Astrocyte (in vitro differentiated cells and primary cell): ENCODE measurements at places on chromosomes 5 and 9. TPM values are rescaled to one million over a fixed set of nuclear protein-coding genes. Genes with fewer than 3 reads are reported as not detected.
A peak's percentile ranks its signal among the peaks of the same experiment; 100 is the strongest.

- peak; percentile 74 for DNase-seq
Measured at GRCh38 chr9:122053567-122054350, 39.3 kb downstream of the TTLL11 start.

- DNase-seq = no peak
Measured at GRCh38 chr5:108255468-108255867, 126.4 kb downstream of the FBXL17 start.

DNA sequence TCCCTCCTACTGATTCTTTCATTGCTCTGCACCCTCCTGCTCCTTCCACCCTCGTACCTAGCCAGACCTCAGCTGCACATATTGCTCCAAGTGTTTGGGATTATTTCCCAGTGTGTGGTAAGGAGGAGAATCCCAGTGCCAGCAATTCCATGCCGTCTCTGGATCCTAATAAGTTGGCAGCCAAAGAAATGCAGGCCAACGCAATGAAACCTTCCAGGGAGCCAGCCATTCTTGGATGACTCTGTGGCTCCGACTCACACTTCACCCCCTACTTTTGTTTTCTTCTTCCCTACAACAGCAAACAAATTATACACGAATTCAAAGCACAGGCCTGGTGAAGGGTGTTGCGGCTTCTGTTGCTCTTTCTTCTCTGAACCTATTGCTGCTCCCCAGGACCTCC, 82.5 kb upstream of the SLC1A3 start:
- no peak for DNase-seq

- DNase-seq = no peak
Measured at GRCh38 chr9:68996462-68996861, 17.5 kb downstream of the PRKACG start.

DNA sequence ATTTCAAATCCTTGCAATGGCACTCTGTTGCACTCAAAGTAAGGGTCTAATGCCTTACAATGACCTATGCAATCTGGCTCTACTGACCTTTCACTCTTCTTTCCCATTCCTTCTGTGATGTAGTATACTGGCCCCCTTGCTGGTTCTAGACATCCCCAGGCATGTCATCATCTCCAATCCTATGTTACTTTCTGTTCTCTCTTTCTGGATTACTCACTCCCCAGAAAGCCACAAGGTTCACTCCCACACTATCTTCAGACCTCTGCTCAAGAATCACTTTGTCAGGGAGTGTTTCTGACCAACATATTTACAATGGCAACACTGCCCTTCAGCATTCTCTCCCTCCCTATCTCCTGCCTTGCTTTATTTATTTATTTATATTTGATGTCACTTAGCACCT, 802.2 kb upstream of the WWC1 start:
- peak; percentile 72 for DNase-seq

DNA sequence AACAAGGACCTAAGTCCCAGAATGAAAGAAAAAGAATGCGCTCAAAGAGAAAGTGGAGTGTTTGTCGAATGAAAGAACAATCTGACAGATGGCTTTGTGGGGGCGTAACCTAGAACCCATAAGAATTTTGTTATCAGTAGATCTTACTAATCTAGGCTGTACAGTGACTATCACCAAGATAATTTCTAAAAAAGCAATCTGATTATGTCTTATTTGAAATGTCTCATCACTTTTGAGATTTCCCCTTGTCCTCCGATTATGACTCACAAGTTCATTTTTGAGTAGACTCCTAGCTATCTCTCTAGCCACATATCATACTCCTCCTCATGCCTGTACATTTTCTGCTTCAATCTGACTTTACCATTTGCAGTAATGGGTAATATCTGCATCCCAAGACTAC, 135.6 kb upstream of the SMARCA2 start:
- no peak for DNase-seq

DNA sequence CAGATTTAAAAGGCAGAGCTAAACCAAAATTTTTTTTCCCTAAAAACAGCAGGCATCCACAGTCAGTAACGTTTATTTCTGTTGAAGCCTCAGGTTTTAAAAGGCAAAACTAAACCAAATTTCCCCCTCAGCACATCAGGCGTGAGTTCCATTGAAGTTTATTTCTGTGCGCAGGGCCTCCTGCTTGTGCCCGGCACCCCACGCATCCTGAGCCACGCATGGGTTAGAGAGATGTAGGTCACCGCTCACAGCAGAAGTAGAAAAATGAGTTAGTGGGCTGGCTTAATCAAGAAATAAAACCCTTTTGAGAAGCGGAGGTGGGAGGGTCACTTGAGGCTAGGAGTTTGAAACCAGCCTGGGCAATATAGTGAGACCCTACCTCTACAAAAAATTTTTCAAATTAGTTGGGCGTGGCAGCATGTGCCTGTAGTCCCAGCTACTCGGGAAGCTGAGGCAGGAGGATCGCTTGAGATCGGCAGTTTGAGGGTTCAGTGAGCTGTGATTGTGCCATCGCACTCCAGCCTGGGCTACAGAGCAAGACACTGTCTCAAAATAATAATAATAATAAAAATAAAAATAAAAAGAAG, 75.6 kb upstream of the SPIN1 start:
- no peak for DNase-seq

IL33 gene
- not detected in 2 replicates for total RNA-seq

SPINK4 gene
- not detected in 2 replicates for total RNA-seq

CD74 gene
- 9.1 and 15.7 TPM in 2 replicates for total RNA-seq

PTCD2 gene
- total RNA-seq = 11.4 and 13.5 TPM in 2 replicates

IFNB1 gene
- 2.5 and 3.2 TPM in 2 replicates for total RNA-seq

ZBTB34 gene
- total RNA-seq = 13.3 and 14.7 TPM in 2 replicates

SYK gene
- 0.07 and 0.41 TPM in 2 replicates for total RNA-seq

TRIM7 gene
- total RNA-seq = 0.22 and 0.27 TPM in 2 replicates

OR13J1 gene
- total RNA-seq = not detected in 2 replicates
